ENCODE measurements at places on chromosomes 3 and 15. TPM values are rescaled to one million over a fixed set of nuclear protein-coding genes. Genes with fewer than 3 reads are reported as not detected.

Gene ACAA1
- 45.3 TPM for total RNA-seq

Gene NTRK3
- not detected for total RNA-seq

Gene CEP97
- 12.0 TPM for total RNA-seq

Gene NR1I2
- not detected for total RNA-seq

Gene WDR5B
- total RNA-seq, result 2.2 TPM

Gene KBTBD8
- total RNA-seq, result 4.4 TPM

Gene C3orf70
- not detected for total RNA-seq

Gene ALPK3
- 0.11 TPM for total RNA-seq

Gene SCG5
- 46.3 TPM for total RNA-seq
